Lung (tissue), 17 donors: ENCODE measurements at places on chromosomes 6 and 20.

DNA sequence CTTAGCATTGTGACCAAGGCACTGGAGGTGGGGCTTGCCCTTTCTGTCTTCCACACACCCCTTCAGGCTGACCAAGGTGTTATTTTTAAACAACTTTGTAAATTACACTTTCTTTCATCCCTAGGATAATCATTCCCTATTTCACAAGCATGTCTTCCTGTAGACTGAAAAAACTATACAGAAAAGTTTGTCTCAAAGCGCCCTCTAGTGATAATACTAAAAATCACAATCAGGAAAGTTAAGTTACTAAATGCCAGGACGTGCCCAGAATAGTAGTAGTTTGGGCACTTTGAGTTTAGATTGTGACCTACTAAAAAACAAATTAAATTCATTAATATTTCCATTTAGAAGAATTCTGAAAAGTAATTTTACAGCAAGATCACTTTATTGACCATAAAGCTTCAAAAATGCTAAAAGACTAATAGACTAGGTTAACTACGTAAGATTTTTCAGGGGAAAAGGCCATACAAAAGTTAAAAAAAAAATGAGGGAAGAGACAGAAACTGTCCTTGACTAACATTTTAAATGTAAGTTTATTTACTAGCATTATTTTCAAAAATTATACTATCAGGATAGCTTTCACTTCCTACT, 123.3 kb upstream of the DUSP22 start:
- peak; percentile 69 for DNase-seq

GRCh38 chr20:5885866-5886265, 64.5 kb downstream of the TRMT6 start:
- DNase-seq: no peak

- no peak for DNase-seq
These were observed 39.0 kb upstream of the TBXT start for GRCh38 chr6:166206510-166207283.

DNA sequence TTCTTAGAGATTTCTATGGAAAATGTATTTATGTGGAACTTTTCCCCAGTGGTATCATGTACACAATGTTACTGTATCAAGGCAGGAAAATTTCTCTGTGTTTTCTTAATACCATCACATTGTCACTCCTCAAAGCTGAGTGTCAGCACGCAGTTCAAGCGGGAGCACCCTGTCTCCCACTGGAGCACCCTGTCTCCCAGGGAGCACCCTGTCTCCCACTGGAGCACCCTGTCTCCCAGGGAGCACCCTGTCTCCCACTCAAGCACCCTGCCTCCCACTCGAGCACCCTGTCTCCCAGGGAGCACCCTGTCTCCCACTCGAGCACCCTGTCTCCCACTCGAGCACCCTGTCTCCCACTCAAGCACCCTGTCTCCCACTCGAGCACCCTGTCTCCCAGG, 51.3 kb downstream of the PSMG4 start:
- DNase-seq: no peak

DNA sequence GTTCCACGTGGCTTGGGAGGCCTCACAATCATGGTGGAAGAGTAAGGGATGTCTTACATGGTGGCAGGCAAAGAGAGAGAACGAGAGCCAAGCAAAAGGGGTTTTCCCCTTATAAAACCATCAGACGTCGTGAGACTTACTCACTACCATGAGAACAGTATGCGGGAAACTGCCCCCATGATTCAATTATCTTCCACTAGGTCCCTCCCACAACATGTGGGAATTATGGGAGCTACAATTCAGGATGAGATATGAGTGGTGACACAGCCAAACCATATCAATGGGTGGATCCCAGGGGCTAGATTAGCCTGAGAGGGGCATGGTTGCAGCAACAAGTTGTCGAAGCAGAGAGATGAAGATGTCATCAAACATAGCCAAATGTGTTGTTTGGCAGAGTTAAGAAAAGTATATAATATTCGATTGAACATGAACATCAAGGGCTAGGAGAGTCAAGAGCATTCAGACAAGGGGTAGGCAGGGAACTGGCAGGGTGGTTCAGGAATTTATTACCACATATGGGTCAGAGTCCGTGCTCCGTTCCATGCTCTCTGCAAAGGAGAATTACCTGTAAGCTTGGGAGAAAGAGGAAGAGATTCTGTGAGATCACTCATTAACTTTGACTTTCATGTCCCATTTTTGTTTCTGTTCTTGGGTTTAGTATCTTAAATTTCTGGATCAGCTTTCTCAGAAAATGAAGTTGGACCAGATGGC, 98.8 kb downstream of the CCDC170 start:
- no peak for DNase-seq

DNA sequence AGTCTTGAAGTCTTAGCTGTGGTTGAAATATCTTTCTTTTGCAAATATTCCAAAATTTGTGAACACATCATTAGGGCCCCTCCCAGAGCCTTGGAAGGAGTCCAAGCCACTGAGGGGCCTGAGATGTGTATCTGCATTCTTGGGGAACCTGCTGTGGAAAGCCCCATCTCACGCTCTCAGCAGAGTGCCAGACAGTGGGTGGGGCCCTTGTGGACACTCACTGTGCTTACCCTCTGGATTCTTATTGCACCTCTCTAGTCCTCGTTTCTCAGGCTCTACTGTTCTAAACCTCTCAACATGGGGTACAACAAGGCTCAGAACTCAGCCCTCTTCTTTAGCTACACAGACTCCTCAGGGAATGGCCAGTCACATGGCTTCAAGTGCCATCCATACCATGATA, 416.2 kb upstream of the CDH4 start:
- no peak for DNase-seq

- DNase-seq: no peak
These were observed 58.6 kb downstream of the AIG1 start for GRCh38 chr6:143119260-143119659.

DNA sequence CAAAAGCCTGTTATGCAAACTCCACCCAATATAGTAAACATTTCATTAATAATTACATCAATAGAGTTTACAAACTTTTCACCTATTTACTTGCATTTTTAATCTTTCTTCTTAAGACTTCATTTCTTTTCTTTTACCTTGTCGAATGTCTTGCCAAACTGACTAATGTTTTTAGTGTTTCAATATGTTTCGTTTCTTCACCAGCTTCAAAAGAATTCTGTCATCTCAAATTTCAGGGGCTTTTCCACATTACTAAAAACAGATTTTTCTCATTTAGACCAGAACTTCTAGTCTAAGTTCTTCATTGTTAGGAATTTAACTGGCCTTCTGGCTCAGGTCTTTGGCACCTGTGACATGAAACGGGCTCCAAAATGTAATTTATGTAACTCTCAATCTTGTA, 196.5 kb downstream of the ARHGAP18 start:
- DNase-seq: no peak

GRCh38 chr6:139316622-139317317, 25.0 kb upstream of the TXLNB start:
- DNase-seq: no peak

GRCh38 chr6:1757131-1757530, 147.4 kb downstream of the FOXC1 start:
- DNase-seq: no peak

DNA sequence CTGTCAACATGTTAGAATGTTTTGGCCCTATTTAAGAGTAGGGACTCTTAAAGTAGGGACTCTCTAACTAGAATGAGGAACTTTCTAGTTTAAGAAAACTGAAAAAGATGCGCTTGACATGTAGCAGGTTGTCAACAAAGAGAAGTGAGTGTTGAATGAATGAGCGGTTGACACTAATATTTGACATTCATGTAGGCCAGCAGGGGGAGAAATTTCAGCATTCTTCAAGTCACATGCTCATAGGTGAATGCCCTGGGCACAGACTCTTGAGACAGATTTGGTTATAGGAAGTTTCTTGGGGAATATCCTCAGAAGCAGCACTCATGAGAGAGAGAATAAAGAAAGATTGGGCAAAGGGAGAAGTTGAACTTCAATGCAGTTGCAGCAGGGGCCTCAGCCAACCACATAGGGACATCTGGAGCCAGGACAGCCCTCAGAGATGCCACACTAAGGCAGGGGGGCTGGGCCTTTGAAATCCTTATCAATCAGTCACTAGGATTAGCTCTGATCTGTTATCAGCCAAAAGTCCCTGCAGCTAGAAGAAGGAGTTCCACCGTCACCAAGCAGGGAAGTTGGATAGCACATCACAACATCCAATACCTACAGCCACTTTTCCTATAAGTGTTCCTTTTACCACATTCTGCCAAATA, 145.1 kb upstream of the FKBP1C start:
- peak; percentile 1 for DNase-seq

- no peak for DNase-seq
These were observed 67.9 kb upstream of the GATA5 start for GRCh38 chr20:62543470-62544302.

- DNase-seq: no peak
These were observed 153.1 kb downstream of the EPHA7 start for GRCh38 chr6:93266116-93266817.

- no peak for DNase-seq
These were observed 1.5 kb upstream of the NINL start for GRCh38 chr20:25586877-25587276.

- DNase-seq: no peak
These were observed 542.4 kb upstream of the BTBD3 start for GRCh38 chr20:11375335-11375734.

- DNase-seq: no peak
These were observed 201.5 kb upstream of the ECI2 start for GRCh38 chr6:4336778-4337442.

- DNase-seq: peak; percentile 18
These were observed 73.6 kb upstream of the HCRTR2 start for GRCh38 chr6:55100686-55101085.

DNA sequence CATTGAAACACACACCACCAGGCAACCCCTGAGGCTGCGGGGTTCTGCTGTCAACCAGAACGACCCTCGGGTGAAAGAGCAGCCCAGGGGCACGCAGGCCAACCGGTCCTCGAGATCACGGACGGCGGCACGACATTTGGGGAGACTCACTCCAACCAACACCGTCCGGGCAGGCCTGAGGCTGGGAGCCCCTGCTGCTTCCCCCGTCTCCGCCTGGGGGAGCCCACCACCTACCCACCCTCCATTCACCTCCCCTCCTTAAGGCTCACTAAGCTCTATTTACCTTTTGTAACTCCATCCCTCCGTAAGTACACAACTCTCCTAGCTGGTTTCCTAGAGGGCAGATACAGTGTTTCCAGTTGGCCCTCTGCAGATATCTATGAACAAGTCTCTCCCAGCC, 971.3 kb upstream of the DEFB115 start:
- DNase-seq: peak; percentile 46

- DNase-seq: no peak
These were observed 711.1 kb downstream of the HDGFL1 start for GRCh38 chr6:23280437-23280836.

DNA sequence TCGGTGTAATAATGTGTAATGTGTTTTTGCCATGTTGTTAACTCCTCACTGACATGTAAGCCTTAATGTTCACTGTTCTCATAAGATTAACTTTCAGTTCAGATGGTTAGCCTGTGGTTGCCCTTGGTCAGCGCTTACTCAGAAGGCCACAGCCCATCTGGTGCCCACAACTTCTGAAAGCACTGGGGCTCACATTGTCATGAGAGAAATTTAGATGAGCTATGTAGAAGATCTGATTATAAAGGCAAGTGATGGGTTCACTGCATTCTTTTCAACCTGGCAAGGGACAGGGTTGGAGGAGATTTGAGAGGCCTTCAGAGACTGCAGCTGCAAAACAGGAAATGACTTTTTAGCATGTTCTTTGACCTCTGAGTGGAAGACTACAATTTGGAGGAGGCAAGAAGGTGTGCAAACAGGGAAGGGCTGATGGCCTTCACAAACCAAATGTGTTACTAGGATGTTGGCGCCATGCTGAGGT, 242.3 kb upstream of the SUPT3H start:
- DNase-seq: no peak

DNA sequence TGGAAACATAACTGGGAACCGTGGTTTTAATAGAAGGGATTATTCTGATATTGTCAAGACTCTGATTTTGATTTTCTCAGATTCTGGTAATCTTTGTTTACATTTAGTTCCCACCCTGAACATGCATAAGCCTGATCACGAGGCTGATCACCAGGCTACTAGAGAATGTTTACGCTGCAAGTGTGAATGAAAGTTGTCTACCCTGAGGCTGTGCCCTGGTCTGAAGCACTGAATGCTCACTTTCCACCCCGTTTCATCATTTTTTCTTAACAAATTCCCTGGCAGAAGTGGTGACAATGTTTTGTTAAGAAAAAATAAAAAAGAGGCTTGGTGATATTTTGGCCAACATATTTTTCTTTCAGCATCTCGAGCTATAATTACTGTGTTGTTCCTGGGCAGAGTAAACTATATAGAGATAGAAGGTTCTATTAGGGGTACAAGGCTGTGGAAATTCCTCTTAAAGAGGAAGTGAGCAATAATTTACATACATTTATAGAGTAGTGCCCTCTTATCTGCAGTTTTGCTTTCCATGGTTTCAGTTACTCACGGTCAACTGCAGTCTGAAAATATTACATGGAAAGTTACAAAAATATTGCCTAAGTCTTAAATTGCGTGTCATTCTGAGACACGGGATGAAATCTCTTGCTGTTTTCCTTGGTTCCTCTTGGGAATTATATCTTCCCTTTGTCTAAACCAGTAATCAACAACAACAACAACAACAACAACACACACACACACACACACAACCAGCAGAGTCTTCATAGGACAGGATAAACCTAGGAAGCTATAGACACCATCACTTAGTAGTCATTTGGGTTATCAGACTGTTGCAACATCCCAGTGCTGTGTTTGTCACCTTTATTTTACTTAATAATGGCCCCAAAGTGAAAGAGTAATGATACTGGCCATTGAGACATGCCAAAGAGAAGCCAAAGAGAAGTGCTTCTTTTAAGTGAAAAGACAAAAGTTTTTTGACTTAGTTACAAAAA, 566.6 kb upstream of the CITED2 start:
- no peak for DNase-seq

GRCh38 chr6:124859366-124859765, 102.9 kb upstream of the RNF217 start:
- DNase-seq: no peak

DNA sequence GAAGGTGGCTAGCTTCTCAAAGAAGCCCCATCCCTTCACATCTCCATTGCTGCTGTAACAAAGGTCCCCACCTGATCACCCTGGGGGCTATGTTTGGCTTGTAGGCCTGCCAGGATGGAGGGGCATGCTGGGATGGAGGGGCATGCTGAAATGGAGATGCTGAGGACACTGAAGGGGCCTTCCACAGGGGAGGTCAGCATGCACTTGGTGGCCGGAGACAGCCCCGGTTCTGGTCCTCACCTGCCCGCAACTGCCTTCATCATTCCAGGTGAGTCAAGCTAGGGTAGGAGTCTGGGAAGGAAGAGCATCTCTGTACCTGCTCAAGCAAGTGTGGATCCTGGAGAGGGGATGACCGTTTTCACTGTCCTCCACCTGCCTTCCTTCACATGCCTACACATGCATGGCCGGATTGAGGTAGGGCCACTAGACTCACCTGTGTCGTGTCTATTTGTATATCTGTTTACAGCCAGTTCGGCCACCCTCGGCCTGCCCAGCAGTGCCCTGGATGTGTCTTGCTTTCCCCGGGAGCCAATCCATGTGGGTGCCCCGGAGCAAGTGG, 6.0 kb downstream of the L3MBTL1 start:
- DNase-seq: no peak

GRCh38 chr6:150334790-150335783, 33.7 kb upstream of the IYD start:
- DNase-seq: peak; percentile 85

GRCh38 chr6:76003113-76003512, 69.3 kb downstream of the IMPG1 start:
- no peak for DNase-seq
